Renal pelvis (tissue), 12 donors: ENCODE measurements at places on chromosomes 7 and 10.

DNA sequence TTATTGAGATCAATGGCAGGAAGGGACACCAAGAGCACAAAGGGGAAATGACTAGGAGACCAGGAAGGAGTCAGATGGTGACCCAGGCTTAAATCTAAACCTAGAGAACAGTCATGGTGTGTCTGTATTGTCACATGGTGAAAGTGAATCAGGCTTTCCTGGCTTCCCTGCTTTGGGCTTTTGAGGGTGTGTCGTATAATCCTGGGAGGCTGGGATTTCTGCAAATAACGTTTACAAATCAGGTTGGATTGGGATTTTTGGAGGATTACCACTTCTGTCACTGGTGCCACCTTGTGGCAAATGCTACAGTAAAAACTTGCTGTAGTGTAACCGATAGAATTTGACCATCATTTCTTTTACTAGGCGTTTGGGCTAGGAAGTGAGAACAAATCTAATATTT lies 502.6 kb downstream of the NRG3 start:
- no peak for DNase-seq

DNA sequence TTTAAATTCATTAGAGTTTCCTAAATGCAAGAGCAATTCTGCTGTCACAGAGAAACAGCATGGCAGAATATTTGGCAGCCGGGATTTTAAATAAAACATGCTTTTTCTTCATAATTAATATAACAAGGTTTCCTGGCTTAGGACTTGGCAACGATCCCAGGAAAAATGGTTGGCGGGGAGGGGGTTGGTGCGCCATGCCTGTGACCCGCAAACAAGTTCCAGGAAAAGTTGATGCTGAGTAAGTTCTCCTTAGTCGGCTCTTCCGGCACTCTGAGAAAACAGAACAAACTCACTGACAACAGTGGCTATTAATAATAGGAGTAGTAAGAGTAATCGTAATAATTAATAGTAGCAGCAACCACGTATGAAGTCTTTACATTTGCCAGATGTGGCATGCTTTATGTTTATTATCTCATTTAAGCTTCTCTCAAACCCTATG lies 4.6 kb downstream of the HABP2 start:
- DNase-seq: peak; percentile 42

GRCh38 chr10:70223728-70224127 lies 9.5 kb downstream of the PPA1 start:
- DNase-seq: no peak

DNA sequence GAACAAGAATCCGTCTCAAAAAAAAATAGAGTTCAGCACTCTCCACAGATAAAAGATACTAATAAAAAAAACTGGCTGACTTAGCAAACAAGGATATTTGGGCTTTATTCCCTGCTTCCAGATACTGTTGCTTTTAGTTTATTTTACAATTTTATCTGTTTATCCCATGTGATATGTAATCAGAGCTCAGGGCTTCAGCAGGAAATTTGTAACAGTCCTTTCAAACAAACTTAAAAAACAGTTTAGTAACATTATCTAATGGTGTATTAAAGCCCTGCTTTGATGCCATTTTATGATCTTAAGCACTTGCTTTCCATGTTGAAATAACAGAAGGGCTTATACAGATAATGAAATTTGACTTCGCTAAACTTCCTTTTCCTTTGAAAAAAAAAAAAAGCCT lies 28.1 kb downstream of the DCLRE1A start:
- DNase-seq: no peak

- DNase-seq: no peak
Measured at GRCh38 chr10:130545122-130545521, 408.9 kb downstream of the GLRX3 start.

DNA sequence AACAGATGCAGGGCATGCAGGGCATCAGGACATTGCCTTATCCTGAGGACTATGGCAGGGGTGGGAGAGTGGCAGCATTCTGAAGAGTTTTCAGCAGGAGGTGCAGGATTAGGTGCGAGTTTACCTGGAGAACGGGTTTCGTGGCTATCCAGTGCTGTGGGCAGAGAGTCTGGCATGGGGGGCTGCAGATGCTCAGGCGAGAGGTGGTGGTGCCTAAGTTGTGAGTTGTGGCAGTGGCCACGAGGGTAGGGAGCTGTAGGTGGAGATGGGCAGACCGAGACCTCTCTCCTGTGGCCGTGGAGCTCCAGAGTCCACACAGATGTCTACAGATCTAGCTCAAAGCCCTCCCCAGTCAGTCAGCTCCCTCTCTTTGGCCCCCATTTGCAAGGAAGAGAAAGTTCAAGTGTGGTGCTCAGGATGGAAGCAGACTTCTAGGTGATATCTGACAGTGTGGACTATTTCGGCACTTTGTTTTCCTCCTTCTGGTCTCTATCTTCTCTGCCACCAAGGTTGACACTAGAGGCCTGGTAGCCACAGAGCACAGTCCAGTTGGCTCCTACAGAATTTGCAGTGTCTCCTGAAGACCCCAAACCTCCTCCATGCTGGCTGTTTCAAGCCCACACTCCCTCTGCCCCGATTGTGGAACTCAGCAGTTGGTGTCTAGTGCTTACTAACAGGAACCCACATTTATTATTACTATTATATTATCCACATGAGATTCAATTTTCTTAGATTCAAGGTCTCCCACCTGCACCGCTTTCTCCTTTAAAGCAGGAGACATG lies 955.7 kb upstream of the ZNF722 start:
- DNase-seq: no peak

DNA sequence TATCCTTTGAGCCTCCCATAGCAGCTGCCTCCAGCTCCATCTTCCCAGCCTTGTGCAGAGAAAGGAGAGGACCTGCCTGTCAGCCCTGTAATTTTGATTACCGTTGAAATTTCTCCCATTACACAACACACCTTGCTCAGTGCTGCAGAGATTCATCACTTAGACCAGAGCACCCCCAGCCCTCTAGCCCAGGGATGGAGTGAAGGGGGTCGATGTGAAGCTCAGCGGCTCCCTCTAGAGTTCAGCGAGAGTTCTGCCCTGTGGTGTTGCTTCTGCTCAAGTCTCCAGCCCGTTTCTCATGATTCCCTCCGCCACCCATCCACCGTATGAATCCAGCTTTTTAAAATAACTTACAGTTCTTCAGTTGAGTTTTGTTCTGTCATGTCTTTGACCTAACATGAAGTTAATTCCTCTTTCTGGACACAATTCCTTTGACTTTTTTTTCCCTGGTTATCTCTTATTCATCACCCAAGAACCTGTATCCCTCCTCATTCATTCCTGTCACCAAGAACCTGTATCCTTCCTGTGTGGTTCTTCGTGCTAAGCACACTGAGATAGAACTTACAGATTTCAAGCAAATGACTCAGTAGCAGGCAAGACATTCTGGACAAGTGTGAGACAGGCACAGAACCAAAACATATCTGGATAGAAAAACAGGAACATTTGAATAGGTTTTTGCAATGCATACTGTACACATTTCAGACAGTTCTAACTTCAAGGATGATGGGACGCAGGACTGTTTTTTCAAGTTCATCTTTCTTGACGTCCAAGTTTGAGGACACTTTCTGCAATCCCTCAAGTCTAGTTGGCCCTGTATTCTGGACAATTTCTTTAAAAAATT lies 35.0 kb upstream of the ZNF32 start:
- DNase-seq: no peak

- DNase-seq: no peak
Measured at GRCh38 chr10:73999703-74000102, 1.8 kb downstream of the VCL start.

DNA sequence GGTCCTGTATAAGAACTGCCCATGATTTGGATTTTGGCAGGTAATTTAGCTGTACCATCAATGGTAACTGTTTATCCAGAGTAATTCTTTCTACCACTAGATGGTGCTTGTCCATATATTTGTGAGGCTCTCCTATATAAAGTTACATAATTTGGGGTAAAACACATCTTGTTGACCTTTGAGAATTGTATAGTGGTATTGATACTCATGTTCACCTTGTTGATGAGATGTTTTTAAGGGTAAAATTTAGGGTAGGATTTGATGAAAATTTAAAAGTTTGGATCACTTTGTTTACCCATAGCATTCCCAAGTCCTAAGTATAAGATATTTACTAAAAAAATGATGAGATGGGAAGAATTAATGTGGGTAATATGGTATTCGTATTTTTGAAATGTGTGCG lies 31.6 kb downstream of the ST7 start:
- no peak for DNase-seq

DNA sequence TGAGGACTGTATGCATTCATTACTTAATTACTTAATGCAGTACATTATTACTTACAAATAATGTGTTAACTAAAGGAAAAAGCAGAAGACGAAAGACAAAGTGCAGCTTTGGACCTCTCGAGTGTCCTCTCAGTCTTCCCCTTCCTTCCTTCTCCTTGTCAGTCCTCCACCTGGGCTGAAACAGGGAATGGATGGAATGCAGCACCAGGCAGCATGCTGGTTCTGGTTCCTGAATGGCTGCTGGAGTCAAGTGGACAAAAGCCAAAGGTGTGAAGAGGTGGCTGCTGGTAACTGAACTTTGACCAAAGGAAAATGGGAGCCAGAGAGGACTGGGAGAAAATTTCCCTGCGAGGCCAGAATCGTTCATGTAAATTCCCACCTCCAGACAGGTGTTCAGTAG lies 179.5 kb downstream of the GPAM start:
- DNase-seq: no peak

DNA sequence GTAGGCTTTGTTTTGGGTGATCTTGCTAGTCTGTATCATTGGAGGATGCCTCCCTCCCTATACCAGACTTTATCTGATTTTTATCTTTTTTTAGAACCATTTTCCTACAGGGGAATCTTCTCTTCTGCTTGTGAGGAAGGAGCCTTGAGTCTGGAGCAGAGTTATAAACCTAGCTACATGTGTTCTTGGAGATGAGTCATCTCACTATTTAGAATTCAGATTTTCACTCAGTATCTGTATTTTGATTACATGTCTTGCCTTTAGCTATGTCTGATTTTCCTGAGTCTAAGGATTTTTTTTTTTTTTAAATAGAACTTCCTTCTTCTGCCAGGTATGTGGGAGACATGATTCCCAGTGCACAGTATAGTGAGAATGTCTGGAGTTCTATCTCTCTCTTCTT lies 211.6 kb upstream of the MBL2 start:
- DNase-seq: no peak

DNA sequence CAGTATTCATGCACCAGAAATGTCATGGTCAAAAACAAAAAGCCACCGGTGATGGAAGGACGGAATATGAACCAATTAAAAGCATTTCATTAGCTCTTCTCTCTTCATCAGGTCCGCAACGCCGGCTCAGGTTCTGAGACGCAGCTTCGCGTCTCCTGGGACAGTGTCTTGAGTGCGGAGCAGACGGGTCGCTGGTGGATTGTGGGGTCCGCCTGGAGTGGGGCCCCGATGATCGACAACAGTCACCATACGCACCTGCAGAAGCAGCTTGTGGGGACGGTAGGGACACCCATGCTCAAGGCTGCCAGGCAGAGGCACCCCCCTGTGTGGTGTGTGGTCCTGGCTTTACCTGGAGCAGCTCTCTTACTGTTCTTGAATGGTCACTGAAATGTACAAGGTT lies 13.4 kb downstream of the NOM1 start:
- DNase-seq: no peak

DNA sequence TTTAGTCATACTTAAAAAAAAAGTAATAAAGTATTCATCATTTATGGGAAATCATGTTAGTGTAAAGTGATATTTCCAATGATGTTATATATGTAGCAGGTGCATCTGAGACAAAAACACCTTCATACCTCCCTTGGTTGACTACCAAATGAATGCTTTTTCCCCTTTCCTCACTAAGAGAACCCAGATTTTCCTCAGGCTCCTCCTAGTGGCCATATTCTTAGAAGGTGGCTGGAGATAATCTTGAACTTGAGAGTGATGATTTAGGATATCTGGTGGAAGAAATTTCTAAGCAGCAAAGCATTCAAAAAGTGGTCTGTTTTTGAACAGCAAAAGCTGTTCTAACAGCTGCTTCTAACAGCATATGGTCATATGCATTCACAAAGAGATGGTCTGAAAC lies 16.8 kb upstream of the DNAH11 start:
- no peak for DNase-seq

- no peak for DNase-seq
Measured at GRCh38 chr10:32065856-32066255, 9.6 kb upstream of the KIF5B start.

DNA sequence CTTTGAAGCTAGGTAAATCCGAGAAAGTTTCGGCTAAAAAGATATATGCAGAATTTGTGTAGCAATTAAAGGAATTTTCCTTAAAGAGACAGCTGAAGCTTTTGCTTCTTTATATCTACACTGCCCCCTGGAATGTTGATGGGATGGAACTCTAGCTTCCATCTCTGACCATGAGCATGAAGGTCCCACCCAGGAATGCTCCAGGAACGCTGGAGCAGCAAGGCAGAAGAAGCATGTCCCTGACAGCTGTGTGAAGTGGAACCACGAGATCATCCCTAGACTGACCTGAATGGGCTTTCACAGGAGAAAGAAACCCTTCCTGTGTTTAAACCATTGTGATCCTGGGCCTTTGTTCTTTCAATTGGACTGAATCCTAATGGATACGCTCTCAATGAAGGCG lies 99.7 kb upstream of the NOBOX start:
- no peak for DNase-seq

- no peak for DNase-seq
Measured at GRCh38 chr10:58262766-58263165, 4.9 kb downstream of the IPMK start.

DNA sequence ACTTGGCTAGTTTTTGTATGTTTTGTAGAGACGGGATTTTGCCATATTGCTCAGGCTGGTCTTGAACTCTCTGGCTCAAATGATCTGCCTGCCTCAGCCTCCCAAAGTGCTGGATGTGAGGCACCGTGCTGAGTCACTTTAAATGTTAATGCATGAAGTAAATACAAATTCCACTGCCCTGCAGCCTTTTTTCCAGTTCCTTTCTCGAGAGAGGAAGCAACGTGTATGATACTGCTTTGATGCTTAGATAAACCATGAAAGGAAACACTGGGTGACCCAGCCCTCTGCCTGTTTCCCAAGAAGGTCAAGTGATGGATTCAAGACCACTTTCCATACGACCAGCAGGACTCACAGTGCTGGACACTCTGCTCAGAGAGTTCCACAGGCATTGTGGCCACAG lies 11.3 kb upstream of the MRPS24 start:
- no peak for DNase-seq

GRCh38 chr10:100632027-100632426 lies 96.3 kb downstream of the HIF1AN start:
- no peak for DNase-seq

GRCh38 chr7:66779669-66780409 lies 39.3 kb downstream of the RABGEF1 start:
- no peak for DNase-seq

DNA sequence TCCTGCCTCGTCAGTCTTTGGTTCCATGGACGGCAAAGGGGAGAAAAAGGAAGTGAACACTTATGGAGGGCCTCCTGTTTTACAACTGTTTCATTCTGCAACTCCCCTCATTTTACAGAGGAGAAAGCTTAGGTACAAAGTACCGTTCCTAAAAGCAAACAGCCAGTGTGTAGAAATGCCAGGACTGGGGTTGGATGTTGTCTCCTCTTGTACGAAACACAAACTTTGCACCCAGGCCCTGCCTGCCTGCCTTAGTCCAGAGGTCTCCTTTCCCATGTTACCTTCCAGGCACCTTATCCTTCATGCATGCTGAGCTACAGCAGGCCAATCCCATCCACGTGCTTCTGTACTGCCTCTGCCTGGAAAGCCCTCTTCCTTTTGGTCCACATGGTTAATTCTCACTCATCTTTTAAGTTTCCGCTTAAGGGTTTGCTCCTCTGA lies 86.0 kb downstream of the ICA1 start:
- DNase-seq: no peak
